ENCODE measurements at places on chromosomes 13 and 19.

- DNase-seq, result no peak
Observed at GRCh38 chr13:33963134-33963533, 145.2 kb downstream of the RFC3 start.

- peak; percentile 66 for DNase-seq
Observed at GRCh38 chr13:96052656-96053002, 572 bp downstream of the UGGT2 start.

DNA sequence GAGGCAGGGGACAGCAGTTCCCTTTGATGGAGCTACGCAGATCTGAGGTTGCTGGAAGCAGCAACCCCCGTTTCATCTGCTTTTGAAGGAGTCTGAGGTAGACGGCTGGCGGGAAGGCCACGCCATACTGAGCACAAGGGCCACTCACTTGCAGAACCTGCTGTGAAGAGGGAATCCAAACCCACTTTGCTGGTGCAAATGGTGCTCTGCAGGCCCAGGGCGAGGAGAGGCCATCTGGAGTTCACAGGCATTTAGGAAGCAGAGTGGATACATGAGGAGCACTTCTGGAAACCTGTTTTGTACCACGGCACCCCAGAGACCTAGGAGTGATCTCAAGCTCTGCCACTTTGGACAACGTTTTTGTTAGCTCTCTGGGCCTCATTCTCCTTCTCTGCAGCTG lies 227.8 kb downstream of the UQCRFS1 start:
- DNase-seq, result peak; percentile 77

GRCh38 chr19:38564981-38565690 lies 52.6 kb downstream of the MAP4K1 start:
- DNase-seq, result no peak

DNA sequence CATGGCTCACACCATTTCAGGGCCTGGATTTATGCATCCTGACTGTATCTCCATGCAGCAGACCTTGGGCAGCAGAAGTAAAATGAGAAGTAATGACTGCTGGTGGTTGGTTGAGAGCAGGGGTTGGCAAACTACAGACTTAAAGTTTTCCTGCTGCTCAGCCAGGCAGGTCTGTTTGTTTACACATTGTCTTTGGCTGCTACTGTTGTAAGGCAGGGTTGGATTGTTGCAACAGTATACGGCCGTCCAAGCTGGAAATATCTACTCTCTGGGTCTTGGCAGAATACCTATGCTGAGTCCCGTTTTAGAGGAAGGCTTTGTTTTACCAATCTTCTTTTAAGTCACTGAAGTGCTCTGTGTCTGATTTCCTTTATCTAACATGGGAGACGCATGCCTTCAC lies 13.5 kb downstream of the SNRNP70 start:
- DNase-seq, result no peak

DNA sequence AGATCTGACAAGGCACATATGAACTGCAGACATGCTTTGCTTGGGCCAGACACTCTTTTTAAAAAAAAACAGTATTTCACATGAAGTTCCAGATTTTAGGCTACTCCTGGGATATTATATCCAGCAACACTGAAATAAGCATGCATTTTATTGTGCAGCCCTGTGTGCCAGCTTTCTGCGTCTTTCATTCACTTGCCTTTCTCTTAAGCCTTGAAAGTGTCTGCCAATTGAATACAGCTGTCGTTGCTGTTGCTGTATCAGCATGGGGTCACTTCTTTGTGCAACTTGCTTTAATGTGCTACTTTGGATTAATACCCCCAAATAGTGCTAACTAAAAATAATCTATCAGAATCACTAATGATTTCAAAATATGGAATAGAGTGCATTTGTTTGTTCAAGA lies 657.8 kb downstream of the SLITRK6 start:
- no peak for DNase-seq

GRCh38 chr19:29248332-29248844 lies 35.4 kb upstream of the UQCRFS1 start:
- DNase-seq, result no peak

- DNase-seq, result peak; percentile 99
Observed at GRCh38 chr19:29308977-29309590, 96.1 kb upstream of the UQCRFS1 start.

DNA sequence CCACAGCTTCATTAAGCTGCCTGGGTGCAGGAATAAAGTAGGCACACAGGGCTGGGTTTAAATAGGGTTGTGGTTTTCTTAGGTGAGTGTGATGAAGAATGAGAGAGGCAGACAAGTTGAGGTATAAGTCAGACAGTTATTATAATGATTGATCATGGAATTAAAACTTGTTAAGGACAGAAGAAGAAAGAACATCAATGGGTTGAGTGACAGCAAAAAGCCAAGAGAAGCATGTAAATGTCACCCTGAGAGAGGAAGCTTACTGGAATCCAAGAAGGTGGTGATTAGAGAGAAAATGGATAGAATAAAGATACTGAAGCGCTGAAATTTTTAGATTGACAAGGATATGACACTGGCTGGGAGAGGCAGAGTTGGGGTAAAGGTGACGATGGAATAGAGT lies 325.2 kb upstream of the SLITRK1 start:
- no peak for DNase-seq

GRCh38 chr19:35555301-35556005 lies 8.0 kb downstream of the ATP4A start:
- DNase-seq, result peak; percentile 48

- no peak for DNase-seq
Observed at GRCh38 chr13:25847635-25848626, 203.9 kb downstream of the SHISA2 start.

- DNase-seq, result no peak
Observed at GRCh38 chr19:49233163-49233562, 75.6 kb downstream of the TRPM4 start.

DNA sequence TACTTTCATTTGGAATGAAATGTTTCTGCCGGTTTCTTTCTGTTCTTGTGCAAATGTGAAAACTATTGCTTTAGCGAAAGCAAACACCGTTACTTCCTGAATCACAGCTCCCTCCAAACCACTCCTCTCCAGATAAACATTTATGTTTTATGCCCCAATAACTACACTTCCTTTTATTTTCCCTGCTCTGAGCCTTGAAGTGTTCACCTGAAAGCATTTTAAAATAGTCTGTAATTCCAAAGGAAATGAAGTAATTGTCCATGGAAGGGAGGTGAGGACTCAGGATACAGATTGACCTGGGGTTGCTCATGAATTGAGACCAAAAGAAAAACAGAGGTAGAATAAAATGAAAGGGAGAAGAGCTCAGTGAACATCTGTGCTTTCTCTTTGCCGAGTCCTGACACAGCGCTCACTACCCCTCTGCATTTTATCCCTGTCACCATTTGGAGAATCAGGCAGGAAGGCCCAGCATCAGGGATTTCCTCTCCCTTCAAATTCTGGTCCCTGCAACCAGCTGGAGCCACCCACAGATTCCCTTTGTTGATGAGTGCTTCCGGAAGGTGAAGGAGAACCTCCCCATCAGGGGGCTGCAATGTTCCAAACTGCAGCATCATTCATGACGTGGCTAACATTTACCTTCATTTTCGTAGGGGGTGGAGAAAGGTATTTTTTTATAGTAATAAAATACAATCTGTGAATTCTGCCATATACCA lies 171.9 kb downstream of the ITGBL1 start:
- peak; percentile 82 for DNase-seq

DNA sequence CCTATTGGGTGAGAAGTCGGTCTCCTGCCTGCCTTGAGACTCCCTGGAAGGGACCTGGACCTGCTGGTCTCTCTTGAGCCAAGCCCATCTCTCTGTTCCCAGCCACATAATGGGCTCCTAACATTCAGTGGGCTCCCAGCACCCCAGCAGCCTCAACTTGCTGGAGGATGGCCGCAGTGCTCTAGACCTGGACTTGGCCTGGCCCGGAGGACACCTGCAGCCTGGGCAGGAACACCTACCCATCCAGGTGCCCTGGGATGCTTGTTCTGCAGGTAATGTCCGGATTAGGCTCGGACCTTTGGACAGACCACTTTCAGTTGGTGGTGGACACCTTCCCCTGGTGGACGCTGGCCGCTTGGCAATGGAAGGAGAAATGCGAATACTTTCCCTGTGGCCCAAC lies 214.6 kb downstream of the URI1 start:
- DNase-seq, result no peak

DNA sequence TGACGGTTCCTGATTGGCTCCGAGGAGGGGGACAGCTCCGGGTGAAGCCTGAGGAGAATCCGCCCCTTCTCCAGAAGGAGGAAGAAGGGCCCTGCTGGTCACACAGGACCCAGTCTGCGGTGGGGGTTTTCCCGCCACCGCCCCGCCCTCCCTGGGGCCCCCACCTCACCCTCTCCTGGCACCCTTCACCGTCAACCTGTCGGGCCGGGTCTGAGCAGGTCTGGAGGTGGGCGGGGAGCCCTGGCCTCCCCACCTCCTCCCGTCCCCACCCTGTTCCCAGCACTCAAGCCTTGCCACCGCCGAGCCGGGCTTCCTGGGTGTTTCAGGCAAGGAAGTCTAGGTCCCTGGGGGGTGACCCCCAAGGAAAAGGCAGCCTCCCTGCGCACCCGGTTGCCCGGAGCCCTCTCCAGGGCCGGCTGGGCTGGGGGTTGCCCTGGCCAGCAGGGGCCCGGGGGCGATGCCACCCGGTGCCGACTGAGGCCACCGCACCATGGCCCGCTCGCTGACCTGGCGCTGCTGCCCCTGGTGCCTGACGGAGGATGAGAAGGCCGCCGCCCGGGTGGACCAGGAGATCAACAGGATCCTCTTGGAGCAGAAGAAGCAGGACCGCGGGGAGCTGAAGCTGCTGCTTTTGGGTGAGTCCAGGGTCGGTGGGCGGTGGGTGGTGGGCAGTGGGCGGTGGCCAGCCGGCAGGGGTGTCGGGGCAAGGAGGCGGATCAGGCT lies at the start of gene GNA15:
TSS of gene GNA15 (plus strand) at position 73 of the 723 bp plus-strand sequence. CDS start at position 491, 418 bp downstream.
- DNase-seq, result no peak

DNA sequence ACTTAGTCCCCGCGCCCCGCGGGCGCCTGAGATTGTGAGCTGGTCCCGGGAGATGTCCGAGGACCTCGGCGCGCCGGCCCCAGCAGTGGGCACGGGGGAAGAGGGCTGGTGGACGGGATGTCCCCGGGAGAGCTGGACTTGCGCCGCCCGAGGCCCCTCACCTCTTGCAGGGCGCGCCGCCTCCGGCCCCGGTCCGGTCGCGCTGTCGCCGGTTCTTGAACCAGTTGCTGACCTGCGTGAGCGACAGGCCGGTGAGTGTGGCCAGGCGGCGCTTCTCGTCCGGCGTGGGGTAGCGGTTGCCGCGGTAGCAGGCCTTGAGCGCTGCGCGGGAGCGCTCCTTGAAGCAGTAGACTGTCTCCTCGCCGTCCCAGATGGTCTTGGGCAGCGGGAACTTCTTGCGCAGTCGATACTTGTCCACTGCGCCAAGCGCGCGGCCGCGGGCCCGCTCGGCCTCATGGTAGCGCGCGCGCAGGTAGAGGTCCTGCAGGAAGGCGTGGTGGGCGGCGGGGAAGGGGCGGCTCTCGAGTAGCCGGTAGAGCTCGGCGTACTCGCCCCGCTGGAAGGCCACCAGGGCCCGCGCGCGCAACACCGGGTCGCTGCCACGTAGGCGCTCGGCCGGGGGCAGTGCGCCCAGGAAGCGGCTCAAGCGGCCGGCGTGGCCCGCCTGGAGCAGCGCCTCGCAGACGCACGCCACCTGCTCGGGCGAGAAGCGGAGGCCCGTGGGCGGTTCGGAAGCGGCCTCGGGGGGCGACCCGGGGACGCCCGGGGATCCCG lies 984 bp downstream of the SIX5 start:
- DNase-seq, result peak; percentile 13

DNA sequence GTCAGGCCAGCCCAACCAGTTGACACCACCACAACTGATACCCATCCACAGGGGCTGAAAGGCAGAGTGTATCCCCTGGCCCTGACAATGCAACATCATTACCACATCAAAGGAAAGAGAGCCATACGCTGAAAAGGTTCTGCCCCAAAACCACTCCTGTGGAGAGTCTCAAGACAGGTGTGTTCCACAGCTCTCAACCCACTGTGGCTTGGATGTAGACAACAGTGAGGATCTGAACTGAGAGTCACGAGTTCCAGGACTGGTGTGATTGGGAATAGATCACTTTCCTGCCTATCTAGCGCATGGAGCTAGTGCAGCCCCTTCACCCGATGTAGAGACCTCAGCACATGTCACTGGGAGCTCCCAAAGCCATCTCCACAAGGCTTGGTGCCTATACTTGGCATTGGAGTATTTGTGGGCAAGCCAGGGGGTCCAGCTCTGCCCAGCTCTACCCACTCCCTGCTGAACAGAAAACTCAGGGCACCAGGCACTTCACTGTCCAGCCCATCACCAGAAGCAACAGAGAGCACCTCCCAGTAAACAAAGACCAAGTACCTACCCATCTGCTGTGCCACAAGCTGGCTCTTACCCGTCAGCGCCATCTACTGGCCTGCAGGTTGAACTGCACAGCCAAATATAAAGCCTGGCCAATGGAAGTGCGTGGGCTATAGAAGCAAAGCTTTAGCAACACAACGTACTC lies 579.5 kb downstream of the UQCRFS1 start:
- DNase-seq, result peak; percentile 84

GRCh38 chr13:26914624-26915023 lies 154.0 kb upstream of the GPR12 start:
- peak; percentile 53 for DNase-seq

- DNase-seq, result no peak
Observed at GRCh38 chr13:79492313-79492798, 11.4 kb downstream of the NDFIP2 start.

DNA sequence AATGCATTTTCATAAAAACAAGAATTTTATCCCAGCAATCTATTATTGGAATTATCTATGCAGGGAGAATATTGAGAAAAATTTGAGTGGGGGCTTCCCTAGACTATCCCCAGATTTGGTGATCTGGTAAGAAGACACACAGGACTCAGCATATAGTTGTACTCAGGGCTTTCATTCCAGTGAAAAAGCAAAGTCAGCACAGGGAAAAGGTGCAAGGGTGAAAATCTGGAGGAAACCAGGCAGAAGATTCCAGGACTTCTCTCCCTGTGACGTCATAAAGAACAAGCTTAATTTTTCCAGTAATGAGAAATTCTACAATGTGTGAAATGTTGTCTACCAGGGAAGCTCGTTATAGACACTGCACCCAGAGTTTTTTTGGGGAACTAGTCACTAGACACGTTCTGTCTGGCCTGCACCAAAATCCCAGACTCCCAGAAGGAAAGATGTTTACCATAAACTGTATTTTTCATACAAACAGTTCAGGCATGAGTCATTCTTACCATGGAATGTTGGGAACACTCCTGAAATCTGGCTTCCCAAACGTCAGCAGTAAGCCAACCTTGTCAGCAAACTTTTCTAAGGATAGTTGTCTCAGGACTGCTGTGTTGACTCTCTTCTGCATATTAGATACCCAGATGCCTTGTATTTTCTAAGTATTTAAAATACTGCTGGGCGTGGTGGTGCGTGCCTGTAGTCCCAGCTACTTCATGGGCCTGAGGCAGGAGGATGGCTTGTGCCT lies 107.4 kb downstream of the DNAJC3 start:
- DNase-seq, result no peak
